ENCODE measurements at places on chromosomes 5 and 9.

DNA sequence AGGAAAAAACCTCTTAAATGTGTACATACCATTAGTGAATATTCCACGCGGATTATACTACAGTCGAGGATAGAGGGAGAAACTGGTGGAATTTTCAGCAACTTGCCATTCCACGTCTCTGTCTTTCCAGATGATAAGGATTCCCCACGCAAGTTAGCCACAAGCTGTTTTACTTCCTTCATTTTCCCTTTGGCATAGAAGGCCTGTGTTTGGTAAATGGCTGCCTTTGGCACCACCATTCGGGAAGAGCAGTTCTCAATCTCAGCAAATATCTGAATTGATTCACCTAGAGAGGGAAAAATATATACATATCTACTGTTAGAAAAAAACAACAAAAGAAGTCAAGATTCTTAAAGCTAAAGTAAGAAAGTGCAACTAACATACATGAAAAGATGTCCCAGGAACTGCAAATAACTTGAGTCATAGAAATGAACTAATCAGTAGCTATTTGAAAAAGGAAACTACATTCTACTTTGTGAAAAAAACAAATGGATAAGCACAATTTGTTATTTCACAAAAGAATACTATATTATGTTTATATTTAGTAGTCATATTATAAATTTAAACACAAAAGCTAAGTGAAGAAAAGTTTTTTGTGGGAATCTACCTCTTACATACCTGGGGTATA, 8.1 kb downstream of the ARRDC3 start:
- DNase-seq: no peak

- DNase-seq: no peak
These were observed 10.6 kb upstream of the PPP1R26 start for GRCh38 chr9:135468854-135469521.

DNA sequence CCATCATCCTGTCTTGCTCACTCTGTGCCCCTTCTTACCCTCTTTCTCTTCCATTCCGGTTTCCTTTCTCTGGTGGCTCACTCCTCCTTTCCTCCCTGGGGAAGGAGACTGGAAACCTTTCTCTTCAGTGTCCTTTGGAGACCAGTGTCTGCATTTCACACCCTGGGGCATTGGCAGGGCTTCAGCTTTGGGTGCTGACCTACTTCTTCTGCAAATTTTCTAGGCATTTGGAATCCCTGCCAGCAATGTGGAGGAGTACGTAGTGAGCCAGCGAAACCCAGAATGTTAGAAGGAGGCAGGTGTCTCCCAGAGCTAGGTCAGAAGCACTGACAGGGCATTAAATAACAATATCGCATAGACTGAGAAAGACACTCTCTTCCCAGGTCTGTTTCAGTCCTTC, 122.2 kb downstream of the SLC28A3 start:
- no peak for DNase-seq

DNA sequence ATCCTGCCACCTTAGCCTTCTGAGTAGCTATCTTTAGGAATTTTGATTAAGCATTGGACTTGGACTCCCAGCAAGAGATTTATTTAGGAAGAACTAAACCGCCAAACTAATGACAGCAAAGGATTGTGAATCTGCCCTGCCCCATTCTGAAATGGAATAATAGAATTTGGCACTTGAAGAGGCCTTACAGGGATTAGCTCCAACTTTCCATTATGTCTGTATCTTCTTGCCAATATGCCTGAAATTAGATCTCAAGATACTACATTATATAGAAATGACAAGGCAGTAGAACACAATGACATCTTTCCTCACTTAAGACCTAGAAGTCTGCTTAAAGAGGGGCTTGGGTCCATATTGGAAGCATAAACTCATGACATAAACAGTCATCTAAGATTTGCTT, 77.0 kb upstream of the DPYSL3 start:
- no peak for DNase-seq

DNA sequence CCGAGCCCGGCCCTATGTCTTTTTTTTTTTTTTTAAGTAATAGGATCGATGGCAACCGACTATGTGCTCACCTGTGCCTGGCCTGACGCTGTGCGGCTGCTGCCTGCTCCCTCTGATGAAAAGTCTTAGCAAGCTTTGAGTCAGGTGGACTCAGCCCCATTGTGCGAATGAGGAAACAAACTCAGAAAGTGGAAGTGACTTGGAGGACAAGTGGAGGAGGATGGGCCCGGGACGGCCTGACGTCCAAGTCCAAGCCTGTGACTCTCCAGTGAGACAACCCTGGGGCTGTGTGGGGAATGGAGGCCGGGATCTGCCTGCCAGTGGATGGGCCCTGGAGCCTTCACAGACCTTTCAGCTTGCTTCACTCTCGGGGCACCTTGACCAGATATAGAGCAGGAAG, 57.9 kb downstream of the EXD3 start:
- no peak for DNase-seq

- no peak for DNase-seq
These were observed 11.5 kb upstream of the SLC6A18 start for GRCh38 chr5:1213508-1214162.

GRCh38 chr9:94867281-94867841, 140.9 kb downstream of the AOPEP start:
- no peak for DNase-seq

GRCh38 chr5:66558560-66558959, 37.6 kb upstream of the MAST4 start:
- no peak for DNase-seq

DNA sequence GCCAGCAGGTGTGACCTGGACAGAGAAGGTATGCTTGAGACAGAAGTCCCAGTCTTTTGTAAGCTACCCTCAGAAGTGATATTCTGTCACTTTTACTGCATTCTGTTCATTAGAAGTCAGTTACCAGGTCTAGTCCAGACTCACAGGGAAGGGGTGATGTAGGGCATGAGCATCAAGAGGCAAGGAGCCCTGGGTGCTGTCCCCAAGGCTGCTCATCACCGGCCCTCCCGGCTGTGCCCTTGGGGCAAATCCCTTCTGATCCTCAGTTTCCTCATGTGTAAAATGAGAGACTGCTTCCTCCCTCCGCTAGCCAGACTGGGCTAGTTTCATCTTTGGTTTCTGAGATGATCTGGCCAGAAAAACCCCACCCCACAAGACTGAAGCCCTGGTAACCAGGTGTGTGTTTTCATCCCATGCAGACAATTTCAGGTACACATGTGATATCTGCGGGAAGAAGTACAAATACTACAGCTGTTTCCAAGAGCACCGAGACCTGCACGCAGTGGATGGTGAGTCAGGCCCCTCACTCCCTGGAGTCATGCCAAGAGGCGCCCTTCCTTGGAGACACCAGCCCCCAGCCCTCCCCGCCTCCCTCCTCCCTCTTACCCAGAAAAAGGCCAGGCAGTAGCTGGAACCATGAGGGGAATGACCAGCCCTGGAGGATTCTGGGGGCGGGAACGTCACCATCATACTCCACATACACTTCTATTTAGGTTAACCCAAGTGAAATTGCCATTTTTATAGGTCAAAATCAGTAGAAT, 71.0 kb downstream of the AMBP start:
- DNase-seq: no peak

DNA sequence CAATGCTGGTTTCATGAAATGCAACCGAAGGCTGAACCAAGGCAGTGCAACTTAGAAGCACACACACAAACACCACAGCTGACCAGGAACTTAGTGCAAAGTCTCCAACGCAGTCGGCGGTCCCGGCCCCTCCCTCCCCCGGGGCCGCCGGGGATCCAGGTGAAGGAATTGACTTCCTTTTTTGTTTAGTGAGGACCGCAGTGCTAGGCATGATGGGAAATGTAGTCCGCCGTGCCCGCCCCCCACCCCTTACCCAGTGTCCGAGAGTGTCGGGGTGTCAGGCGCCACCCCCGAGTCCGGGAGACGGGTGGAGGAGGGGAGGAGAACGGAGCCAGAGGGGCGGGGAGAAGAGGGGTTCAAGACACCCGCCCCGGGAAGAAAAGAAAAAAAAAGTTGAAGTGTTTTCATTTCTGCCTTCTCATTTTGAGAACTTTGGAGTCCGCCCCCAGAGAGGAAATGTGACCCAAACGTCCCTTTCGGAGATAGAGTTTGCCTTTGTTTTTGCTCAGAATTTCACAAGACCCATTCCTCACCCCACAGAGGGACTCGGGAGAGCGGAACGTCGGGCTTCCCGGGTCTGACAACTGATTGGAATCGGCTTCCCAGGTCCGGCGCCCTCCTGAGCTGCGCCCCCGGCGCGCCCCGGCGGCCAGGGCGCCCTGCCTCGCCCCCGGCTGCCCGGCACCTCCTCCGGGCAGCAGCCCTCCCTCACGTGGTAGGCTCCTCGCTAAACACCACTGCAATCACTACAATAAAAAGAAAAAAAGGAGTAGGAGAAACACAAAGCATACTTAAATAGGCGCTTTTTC, 2.0 kb downstream of the IER5L start:
- DNase-seq: peak; percentile 23

- DNase-seq: no peak
These were observed 383.4 kb downstream of the ENC1 start for GRCh38 chr5:74257060-74257527.

DNA sequence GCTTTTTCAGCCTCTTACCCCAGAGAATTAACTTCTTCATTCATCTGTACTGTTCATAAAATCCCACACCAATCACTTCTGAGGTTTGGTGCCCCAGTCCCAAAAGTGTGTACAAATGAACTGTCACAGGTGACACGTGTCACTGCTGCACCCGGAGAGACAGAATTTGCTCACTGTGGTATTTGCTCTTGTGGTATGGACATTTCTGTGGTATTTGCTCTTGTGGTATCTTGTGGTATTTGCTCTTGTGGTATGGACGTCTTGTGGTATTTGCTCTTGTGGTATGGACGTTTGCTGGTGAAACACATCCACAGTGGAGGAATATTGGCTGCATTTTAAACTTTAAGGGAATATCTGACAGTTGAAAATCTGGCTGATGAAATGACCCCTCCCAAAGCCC, 214.9 kb upstream of the DAP start:
- no peak for DNase-seq

- DNase-seq: no peak
These were observed 336.7 kb downstream of the FAM170A start for GRCh38 chr5:119966028-119966427.

- no peak for DNase-seq
These were observed 2.2 kb upstream of the GZMK start for GRCh38 chr5:55021821-55022220.

- no peak for DNase-seq
These were observed 40.6 kb upstream of the COL5A1 start for GRCh38 chr9:134600836-134601638.

GRCh38 chr5:135546101-135546500, 10.3 kb upstream of the NEUROG1 start:
- no peak for DNase-seq

DNA sequence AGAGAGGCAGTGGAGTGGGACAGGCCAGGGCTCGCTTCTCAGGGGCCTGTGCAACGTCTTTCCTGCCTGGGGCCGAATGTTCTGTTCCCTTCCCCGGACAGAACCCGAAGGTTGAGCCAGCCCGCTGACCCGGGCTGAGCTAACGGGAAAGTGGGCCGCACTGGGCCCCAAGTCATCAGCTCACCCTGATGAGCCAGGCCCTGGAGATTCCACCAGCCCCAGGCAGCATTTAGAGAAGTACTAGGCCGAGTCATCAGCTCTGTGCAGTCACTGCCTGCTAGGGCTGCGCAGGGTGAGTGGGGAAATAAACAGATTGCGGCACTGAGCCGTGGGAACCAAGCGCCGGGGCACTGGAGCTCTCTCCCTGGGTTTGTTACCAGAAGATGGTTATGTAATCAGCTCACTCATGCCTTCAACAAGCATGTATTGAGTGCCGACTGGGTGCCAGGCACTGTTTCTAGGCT, 29.1 kb upstream of the DUSP1 start:
- DNase-seq: no peak

DNA sequence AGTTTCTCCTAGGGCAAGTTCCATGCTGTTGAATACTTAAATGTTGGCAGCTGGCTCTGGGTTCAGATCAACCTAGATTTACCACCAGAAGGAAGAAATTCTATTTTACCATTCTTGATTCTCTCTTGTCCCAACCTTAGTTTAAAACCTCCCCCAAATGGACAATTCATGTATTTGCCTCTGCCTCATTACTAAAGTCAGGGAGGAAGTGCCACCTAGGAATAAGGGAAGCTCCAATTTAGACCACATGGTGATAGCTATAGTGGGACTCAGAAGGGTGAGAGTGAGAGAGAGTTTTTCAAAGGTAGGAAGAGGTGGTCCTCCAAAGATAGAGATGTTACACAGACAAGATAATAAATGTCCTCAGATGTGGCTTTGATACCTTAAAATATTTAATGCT, 53.4 kb upstream of the PAM start:
- no peak for DNase-seq

DNA sequence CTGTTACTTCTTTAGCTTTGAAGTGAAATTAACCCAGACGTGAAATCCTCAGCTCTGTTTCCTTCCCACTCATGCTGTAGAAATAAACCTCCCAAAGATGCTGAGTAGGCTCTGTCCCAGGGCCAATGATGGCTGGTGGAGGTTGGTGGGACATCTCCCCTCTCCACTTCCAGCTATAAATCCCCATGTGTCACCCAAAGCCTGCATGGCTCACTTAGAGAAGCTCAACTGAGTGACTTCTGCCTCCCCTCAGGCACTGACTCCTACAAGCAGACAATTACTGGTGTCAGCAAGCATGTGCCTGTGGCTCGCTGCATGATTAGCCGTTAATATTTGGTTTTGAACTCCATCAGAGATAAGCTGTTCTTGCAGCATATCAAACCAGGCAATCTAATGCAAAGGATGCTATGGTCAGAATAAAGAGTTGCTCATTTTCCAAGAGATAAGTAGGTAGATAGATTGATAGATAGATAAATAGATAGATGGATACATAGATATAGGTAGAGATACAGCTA, 569.5 kb upstream of the WWC1 start:
- DNase-seq: no peak

- DNase-seq: no peak
These were observed 411.8 kb upstream of the CDH6 start for GRCh38 chr5:30781643-30782042.

- no peak for DNase-seq
These were observed 214.3 kb downstream of the C9orf50 start for GRCh38 chr9:129406278-129407225.

DNA sequence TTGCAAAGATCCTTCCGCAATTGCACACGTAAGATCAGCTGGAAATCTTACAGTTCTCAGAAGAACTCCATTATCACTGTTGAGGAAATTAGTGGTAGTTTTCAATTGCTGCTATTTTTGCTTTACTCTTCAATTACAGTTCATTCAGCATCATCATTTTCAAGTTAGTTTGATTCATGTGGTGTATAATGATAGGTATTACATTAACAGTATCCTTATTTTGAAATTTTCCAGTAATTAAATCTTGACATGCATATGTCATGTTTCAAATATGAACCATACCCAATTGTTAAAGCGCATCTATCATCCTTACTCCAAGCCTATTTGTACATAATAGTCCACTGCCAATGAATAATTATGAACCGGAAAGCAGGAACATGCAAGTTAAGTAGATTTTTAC, 60.3 kb downstream of the NR6A1 start:
- DNase-seq: no peak

GRCh38 chr9:89036383-89036782, 45.1 kb downstream of the S1PR3 start:
- no peak for DNase-seq

- no peak for DNase-seq
These were observed 4.5 kb downstream of the BRD9 start for GRCh38 chr5:887947-888637.

GRCh38 chr5:120053841-120054240, 410.3 kb upstream of the PRR16 start:
- DNase-seq: no peak

- DNase-seq: no peak
These were observed 102.7 kb downstream of the GALNT10 start for GRCh38 chr5:154293219-154293618.
